Activated CD8-positive, alpha-beta T cell treated with anti-CD3 and anti-CD28 coated beads for 36 hours (primary cell): ENCODE measurements at places on chromosomes 1 and 21.

- DNase-seq, result no peak
Observed at GRCh38 chr1:66464802-66465201, 69.2 kb upstream of the SGIP1 start.

DNA sequence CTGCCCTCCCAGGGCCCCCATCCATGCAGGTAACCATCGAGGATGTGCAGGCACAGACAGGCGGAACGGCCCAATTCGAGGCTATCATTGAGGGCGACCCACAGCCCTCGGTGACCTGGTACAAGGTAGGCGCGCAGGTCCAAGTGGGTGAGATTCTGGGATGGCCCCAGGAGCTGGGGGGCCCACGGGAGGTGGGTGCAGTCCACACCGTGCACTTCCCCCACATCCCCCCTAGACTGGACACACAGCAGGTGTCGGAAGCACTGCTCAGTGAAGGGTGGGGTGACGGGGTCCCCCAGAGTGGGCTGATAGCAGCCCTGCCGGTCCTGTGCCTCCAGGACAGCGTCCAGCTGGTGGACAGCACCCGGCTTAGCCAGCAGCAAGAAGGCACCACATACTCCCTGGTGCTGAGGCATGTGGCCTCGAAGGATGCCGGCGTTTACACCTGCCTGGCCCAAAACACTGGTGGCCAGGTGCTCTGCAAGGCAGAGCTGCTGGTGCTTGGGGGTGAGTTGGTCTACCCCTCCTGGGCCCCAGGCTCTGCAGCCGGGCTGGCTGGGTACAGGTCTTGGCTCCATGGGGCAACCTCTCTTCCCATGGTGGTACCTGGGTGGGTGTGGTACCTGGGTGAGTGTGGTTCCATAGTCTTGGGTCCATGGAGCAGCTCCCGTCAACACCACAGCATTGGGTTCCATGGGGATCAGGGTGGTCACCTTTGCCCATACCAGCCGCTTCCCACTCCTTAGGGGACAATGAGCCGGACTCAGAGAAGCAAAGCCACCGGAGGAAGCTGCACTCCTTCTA lies 40.4 kb downstream of the TRIM11 start:
- no peak for DNase-seq

DNA sequence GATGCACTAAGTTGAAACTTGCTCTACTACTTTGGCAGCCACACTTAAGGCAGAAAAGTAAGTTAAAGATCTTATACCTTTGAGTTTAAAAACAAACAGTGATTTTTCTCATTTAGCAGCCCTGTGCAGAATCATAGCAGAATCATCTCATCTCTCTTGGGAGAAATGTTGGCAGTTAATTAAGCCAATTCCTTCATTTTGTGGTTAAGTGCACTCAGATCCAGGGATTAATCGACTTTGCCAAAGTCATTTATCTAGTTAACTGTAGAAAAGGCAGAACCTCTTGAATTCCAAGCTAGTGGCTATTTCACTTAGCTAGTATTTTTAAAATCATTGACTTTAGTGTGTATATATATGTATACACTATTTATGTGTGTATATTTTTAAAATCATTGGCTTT lies 125.0 kb downstream of the GPR52 start:
- no peak for DNase-seq

- DNase-seq, result no peak
Observed at GRCh38 chr1:3600354-3600753, 11.0 kb downstream of the MEGF6 start.

DNA sequence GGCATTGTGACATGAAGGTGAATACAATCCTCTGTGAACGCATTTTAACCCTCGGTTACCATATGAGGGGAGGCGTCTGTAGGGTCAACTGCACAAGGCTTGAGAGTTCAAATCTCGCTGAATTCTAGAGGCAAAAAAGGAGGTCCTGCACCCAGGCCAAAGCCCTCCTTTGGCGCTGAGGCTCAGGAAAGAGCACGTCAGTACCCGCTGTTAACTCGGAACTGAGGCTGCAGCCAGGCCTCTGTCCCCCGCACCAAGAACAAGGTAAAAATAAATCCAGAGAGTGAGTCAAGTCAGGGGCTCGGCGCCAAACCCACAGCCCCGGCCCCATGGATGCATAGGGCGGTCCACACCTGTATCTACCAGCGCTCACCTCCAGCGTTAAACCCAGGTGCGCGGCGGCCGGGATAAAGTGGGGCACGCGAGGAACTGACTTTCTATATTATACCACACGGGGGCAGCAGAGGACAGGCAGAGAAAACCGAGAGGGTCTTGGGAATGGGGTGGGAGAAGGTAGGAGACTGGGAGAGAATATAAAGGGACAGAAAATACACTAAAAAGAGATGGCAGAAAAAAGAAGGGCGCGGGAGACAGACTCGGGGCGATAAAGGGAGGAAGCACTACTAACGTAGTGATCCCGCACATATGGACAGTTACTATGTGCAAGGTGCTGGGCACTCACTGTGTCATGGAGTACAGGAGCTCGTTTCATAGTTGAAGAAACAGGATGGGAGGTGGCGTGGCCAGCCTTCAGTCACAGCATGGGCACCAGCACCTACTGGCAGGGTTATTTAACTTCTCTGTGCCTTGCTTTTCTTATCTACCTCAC lies 54.9 kb downstream of the DMRTA2 start:
- peak; percentile 56 for DNase-seq

- DNase-seq, result no peak
Observed at GRCh38 chr1:81731989-81732388, 68.7 kb upstream of the ADGRL2 start.

DNA sequence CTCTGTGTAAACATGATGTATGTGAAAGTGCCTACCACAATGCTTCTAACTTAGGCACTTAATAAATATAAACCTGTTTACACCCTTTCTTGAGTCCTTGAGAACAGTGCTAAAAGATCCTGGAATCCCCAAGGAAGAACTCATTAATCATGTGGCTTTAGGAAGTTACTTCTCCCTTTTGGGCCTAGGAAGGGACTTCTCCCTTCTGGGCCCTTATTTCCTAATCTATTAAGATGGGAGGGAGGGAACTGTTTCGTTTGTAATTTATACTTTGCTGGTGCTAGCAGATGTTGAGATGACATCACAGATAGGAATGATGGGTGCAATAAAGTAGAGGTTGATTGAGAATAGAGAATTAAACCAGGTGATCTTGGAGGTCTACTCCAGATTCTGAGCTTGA lies 1.2 kb downstream of the BTF3L4 start:
- DNase-seq, result no peak

- peak; percentile 69 for DNase-seq
Observed at GRCh38 chr21:34745557-34746255, 76.9 kb downstream of the CLIC6 start.

- no peak for DNase-seq
Observed at GRCh38 chr1:199018471-199019135, 379.8 kb downstream of the PTPRC start.

- peak; percentile 19 for DNase-seq
Observed at GRCh38 chr21:17709266-17709611, 96.5 kb upstream of the BTG3 start.

DNA sequence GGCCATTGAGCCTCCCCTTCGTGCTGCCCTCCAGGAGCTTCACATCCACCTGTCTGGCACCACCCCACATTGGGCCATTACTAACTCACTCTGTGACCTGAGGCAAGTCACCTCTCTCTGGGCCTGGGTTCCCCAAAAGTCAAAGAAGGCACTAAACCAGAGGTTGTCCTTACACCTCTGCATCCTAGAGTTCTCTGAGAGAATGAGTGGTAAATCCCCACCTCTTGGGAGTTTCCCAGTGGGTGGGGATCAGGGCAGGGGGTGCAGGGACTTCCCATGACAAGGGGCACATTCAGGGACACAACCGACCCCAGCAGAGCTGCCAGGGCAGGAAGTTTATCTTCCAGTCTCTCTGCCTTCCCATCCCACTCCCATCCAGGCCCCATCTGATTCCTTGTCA lies 99.7 kb downstream of the EPHB2 start:
- no peak for DNase-seq

GRCh38 chr1:194889310-194889709 lies 1702.9 kb upstream of the B3GALT2 start:
- no peak for DNase-seq

DNA sequence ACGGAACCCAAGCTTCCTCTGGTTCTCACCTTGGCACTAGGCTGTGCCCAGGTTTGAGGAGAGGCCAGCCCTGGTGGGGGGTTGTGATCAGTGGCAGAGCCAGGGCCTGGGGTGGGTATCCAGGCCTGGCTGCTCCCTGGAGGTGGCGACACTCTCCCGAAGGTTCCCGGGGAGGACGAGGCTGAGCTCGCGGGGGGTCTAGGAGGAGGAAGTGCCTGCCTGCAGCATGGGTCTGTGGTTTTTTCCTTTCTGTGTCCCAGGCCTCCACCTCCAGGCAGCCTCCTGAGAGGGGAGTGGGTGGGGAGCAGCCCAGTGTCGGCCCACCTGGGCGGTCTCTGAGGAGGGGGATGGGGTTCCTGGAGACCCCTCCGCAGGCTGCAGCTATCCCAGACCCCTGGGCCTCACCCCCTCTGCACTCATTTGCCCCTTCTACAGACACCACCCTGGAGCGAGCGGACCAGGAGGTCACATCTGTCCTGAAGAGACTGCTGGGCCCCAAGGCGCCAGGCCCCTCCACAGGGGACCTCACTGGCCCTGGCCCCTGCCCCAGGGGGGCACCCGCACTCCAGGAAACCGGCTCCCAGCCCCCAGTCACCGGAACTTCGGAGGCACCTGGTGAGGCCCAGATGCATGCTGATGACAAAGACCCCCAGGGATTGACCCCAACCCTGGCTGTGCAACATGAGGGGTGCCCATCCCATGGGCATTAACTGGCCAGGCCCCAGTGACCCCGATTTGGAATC lies 44.3 kb downstream of the TRIM11 start:
- DNase-seq, result no peak

GRCh38 chr1:223770621-223771315 lies 58.4 kb downstream of the CAPN2 start:
- no peak for DNase-seq

DNA sequence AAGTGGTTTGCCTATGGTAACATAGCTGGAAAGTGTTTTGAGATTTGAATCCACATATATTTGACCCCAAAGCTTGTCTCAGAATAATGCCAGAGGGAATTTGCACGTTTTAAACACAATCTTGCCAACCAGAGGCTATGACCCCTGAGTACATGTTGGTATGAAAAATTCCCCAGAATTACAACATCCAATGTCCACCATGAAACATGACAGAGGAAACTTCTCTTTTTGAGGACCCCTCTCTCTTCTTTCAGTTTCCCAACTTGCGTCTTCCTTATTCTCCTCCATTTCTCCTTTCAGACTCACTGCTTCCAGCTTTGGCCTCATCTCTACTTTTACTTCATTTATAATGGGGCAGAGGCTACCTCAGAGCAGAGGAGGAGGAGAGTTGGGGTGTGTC lies 5.5 kb upstream of the KCNJ9 start:
- DNase-seq, result no peak

GRCh38 chr1:248696261-248696660 lies 6.3 kb downstream of the OR14I1 start:
- peak; percentile 15 for DNase-seq

DNA sequence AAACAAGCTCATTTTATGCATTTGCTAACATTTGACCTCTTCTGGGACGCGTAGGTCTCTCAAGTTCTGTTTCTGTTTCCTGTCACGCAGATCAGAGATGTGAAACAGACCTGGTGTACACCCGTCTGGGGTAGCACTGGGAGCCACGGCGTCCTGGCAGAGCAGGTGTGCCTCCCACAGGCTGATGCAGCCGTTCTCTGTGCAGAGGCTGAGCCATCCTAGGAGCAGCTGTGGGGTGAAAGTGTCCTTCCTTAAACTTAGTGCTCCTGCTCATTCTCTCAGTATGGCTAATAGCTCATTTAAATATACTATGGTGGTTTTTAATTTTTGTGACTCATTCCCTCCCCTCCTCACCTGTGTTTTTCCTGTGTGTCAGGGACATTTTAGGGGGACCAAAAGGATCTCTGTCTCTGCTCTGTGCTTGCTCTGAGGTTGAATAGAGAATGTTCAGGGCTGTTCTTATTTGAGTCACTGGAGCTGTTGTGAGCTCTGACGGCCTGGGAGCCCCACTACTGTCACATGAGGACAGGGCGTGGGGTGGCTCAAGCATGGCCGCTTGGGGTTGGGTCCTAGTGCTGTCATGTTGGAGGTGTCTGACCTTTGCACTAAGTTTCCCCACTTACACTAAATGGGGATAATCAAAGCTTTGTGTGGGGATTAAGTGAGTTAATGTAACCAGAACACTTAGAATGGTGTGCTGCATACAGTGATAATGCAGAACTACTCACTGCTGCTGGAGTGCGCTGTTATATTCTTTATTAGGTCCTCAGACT lies 43.0 kb downstream of the GALNT2 start:
- peak; percentile 92 for DNase-seq

- DNase-seq, result no peak
Observed at GRCh38 chr1:162956922-162957321, 95.9 kb upstream of the CCDC190 start.

DNA sequence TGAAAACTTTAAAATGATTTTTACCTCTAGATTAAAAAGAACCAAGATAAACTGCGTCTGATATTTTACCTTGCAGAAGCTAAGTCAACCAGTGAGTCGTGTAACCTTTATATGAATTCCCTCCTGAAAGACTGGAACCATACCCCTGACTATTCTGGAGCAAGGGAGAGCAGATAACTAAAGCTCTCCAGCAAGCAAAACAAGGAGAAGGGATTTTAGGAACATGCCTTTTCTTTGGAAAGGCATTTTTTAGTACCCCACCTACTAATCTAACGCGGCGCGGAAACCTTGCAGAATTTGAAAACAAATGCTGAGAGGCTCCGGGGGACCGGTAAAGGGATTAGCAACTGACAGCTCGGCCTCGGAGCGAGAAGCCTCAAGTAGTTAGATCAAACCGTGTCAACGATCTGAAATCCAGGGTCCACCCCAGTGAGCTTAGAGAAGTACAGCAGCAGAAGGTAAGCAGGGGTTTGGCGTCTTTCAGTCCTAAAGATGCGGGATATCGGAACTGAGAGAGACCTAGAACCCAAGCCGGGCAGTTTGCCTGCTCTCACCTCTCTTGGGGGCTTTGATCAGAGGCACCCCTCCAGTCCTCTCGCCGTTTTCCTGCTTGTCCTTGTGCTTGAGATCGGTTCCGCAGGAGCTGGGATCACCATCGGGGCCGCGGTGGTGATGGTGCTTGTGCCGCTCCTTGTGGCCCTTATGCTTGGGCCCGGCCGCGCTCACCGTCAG lies 954 bp downstream of the RSBN1 start:
- DNase-seq, result peak; percentile 54

GRCh38 chr1:4526747-4527146 lies 127.7 kb upstream of the AJAP1 start:
- no peak for DNase-seq

- peak; percentile 1 for DNase-seq
Observed at GRCh38 chr1:25658791-25659431, 42.3 kb downstream of the MAN1C1 start.

DNA sequence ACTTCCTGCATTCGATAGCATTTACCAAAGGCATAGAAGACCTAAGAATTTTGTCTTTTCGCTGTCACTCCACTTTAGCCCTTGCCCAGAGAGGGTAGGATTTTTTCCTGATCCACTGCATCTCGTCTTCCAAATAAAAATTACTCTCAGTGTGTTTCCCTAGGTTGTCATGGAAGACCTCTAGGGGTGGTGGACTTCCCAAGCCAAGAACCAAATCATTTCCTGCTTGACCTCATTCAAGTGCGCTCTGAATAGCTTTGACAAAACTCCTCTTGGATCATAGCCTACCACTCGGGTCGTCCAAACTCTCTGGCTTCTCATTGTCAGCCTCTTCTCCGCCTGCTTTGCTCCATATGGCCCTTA lies 431 bp upstream of the C1orf52 start:
- DNase-seq, result no peak

- DNase-seq, result no peak
Observed at GRCh38 chr1:110123224-110123623, 11.0 kb downstream of the UBL4B start.
